Pericardium fibroblast (primary cell): ENCODE measurements at places on chromosomes 1 and 21. TPM values are rescaled to one million over a fixed set of nuclear protein-coding genes. Genes with fewer than 3 reads are reported as not detected.

MTMR11 gene
- 3.1 and 3.9 TPM in 2 replicates for total RNA-seq

GNAT2 gene
- 0.17 TPM in 1 of 2 replicates, not detected in the other for total RNA-seq

RAP1GAP gene
- 0.82 TPM in 1 of 2 replicates, not detected in the other for total RNA-seq

GJC2 gene
- total RNA-seq = 0.60 and 6.2 TPM in 2 replicates

OVAAL gene
- total RNA-seq = not detected in 2 replicates

PCAT6 gene
- total RNA-seq = 3.8 TPM in 1 of 2 replicates, not detected in the other

WNT3A gene
- not detected in 2 replicates for total RNA-seq

C1orf116 gene
- total RNA-seq = not detected in 2 replicates

NOTCH2NLA gene
- 41.5 and 42.0 TPM in 2 replicates for total RNA-seq

TNFRSF4 gene
- not detected in 2 replicates for total RNA-seq

ANGPTL1 gene
- total RNA-seq = 43.1 and 77.5 TPM in 2 replicates
